Upper lobe of left lung (tissue), 6 donors: ENCODE measurements at places on chromosomes 6 and 20.

- no peak for DNase-seq
Observed at GRCh38 chr6:117311726-117312125, 46.4 kb downstream of the VGLL2 start.

- DNase-seq = no peak
Observed at GRCh38 chr6:27242589-27243265, 4.8 kb upstream of the PRSS16 start.

- no peak for DNase-seq
Observed at GRCh38 chr6:55957961-55958422, 82.6 kb upstream of the BMP5 start.

DNA sequence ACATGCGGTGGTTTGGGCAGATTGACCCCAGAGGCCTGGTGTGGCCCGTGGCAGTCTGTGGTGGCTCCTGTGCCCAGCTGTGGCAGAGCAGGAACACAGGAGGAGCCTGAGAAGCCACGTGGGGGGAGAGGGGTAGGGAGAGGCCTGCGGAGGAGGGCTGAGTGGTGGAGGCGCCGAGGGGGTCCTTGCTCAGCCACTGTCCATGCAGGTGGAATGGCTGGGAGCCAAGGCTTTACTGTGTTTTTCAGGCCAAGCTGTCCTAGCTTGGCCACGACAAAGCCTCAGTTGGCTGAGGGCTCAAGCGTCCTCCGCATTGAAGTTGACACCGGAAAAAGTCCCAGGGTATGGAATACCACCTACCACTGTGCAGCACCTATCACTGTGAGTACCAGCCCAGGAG lies 107.0 kb downstream of the VEGFA start:
- no peak for DNase-seq

DNA sequence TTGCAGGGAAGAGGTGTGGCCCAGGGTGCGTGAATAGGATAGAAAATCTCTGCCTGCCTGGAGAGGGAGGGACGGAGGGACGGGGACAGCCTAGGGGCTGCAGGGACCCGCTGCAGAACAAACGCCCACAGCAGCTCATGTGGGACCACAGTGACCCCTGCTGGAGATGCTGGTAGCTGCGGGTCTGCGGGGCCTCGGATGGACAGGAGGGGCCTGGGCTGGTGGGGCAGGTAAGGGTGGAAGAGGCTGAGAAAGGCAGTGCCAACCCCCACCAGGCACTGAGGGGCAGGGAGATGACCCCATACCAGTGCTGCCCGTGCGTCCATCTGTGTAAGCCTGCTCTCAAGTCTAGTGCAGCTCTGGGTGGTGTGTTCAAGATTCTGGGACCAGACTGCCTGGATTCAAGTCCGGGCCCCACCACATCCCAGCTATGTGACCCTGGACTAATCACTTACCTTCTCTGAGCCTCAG lies 39.4 kb downstream of the KIAA1755 start:
- DNase-seq = peak; percentile 84

DNA sequence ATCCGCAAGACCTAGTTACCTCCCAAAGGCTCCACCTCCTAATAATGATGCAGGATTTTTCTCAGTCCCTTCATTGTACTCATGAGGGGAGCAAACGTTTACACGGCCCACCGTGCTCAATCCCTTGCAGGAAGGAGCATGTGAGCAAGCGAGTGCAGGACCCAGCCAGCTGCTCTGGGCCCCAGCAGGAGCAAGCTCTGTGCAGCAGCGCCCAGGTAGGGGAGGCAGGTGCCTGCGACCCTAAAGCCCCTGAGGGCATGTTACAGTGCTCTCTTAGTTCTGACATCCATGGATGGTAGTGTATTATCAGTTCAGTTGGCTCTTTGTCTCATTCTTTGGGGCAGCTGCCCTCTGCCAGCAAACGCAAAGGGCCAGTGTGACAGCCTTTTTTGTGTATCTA lies 143.4 kb downstream of the TBXT start:
- no peak for DNase-seq

DNA sequence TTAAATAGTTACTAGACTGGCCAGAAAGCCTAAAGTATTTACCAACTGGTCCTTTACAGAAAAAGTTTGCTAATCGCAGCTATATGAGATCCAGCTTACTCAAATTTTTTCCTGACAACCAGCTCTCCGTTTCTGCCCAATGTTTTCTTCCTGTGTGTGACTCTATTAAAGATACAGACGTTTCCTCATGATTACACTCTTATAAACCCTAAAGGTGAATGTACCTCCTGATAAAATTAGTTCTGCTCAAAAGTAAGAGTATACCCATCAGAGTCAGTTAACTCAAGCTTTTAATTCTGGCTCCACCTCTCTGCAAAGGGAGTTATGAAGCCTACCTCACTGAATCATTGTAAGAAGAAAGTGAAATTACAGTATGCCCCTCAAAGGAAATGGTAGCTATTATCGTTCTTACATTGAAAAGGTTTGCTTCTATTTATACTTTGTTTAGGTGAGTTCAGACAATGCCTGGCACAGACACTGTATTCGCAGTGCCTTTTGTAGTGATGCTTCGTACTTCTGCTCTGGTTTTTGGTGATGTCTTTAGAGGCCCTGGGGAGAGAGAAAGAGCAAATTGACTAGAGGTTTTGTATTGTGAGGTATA lies 10.2 kb upstream of the MROH8 start:
- DNase-seq = no peak

DNA sequence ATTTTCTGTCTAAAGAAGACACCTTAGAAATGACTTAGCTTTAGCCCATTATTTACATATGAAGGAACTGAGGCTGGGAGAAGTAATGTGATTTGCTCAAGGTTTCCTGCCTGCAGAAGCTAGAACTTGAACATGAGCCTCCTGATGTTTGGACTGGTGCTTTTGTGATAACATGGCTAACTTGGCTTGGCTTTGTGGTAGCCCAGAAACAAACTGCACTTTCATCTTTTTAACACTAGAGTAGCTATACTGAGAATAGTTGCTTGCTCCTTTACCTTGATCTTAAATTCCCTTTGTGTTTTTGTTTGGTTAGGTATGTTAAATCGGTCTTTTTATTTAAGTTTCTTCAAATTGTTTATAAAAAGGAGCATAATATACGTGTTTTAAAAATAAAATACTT lies 163.5 kb upstream of the MANEA start:
- DNase-seq = no peak

- no peak for DNase-seq
Observed at GRCh38 chr6:114713690-114714089, 370.9 kb upstream of the HS3ST5 start.

- DNase-seq = peak; percentile 68
Observed at GRCh38 chr6:127186889-127187288, 68.4 kb downstream of the RSPO3 start.

GRCh38 chr6:37251211-37251780 lies 6.3 kb upstream of the TBC1D22B start:
- no peak for DNase-seq

DNA sequence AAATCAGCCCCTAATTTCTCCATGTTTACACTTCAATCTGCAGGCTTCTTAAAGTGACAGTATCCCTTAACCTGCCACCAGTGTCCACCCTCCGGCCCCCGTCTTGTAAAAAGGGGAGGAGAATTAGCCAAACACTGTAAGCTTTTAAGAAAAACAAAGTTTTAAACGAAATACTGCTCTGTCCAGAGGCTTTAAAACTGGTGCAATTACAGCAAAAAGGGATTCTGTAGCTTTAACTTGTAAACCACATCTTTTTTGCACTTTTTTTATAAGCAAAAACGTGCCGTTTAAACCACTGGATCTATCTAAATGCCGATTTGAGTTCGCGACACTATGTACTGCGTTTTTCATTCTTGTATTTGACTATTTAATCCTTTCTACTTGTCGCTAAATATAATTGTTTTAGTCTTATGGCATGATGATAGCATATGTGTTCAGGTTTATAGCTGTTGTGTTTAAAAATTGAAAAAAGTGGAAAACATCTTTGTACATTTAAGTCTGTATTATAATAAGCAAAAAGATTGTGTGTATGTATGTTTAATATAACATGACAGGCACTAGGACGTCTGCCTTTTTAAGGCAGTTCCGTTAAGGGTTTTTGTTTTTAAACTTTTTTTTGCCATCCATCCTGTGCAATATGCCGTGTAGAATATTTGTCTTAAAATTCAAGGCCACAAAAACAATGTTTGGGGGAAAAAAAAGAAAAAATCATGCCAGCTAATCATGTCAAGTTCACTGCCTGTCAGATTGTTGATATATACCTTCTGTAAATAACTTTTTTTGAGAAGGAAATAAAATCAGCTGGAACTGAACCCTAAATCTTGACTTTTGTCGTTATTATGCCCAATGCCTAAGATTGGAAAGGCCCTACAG lies 4.5 kb downstream of the SOX4 start:
- no peak for DNase-seq

DNA sequence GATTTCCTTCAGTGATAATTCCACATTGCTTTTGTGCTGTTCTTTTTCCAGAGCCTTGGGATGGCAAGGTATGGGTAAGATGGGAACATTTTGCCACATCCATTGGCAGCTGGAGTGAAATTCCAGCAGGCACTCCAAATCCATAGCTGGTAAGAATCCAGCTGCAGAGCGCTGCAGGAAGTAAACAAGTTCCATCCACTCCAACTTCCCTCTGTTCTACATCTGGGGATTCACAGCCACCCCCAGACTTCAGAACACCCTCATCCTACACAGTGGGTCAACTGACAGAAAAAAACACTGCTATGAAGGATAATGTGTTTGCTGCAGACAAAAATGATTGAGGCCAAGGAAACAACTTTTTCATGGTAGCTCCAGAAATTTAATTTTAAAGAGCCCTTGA lies 747.8 kb downstream of the MAFB start:
- no peak for DNase-seq

- no peak for DNase-seq
Observed at GRCh38 chr6:36780442-36781177, 58.6 kb downstream of the CPNE5 start.

- no peak for DNase-seq
Observed at GRCh38 chr6:89071036-89071435, 9.5 kb upstream of the PNRC1 start.

DNA sequence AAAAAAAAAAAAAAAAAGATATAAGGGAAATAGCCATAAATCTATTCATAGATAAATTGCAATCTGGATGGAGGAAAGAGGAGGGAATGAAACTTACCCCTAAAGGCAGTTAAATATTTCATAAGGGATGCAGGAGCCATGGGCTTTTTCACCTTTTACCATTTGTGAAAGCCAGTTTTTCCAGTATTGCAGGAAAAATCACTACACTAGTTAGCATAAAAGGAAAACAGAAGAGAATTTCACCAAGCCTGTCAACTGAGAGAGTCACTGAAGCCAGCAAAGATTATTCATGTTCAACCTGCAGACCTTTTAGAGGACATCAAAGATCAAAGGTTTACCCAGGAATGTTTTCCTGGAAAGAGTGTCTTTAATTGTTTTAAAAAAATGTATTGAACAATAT lies 969.7 kb downstream of the KIF16B start:
- no peak for DNase-seq

DNA sequence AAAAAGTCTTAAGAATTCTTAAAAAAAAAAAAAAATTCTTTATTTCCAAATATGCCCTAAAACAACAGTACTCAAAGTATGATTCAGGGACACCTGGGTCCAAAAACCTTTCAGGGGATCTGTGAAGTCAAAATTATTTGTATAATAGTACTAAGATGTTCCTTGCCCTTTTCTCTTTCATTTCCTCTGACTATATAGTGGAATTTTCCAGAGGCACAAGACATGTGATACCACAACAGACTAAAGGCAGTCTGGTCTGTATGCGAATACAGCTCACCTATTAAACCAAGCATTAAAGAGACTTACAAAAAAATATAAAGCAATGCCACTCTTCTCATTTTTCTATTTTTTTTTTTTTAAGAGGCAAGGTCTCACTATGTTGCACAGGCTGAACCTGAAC lies 15.4 kb downstream of the NOL7 start:
- DNase-seq = no peak

- no peak for DNase-seq
Observed at GRCh38 chr6:116158641-116159040, 32.7 kb upstream of the COL10A1 start.

GRCh38 chr20:18750735-18751134 lies 62.8 kb upstream of the SCP2D1 start:
- DNase-seq = no peak

DNA sequence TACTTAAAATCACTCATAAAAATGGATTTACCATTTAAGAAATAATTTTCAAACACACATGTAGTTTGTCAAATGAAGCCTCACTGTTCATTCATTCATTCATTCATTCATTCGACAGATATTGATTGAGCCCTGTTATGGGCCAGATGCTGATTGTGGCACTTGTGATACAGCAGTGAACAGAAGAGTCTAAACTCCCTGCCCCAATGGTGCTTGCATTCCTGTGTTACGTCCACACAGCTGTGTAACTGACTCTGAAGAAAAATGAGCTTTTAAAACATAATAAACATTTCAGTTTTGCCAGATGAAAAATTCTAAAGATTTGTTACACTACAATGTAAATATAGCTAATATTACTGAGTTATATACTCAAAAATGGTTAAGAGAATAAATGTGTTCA lies 46.2 kb downstream of the BACH2 start:
- DNase-seq = no peak

DNA sequence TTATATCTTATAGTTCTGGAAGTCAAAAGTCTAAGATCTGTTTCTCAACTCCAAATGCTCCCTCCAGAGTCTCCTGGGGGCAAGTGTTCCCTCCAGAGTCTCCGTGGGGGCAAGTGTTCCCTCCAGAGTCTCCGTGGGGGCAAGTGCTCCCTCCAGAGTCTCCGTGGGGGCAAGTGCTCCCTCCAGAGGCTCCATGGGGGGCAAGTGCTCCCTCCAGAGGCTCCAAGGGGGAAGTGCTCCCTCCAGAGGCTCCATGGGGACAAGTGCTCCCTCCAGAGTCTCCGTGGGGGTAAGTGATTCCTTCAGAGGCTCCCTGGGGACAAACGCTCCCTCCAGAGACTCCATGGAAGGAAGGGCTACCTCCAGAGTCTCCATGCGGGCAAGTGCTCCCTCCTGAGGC lies 34.0 kb upstream of the THBS2 start:
- DNase-seq = no peak

DNA sequence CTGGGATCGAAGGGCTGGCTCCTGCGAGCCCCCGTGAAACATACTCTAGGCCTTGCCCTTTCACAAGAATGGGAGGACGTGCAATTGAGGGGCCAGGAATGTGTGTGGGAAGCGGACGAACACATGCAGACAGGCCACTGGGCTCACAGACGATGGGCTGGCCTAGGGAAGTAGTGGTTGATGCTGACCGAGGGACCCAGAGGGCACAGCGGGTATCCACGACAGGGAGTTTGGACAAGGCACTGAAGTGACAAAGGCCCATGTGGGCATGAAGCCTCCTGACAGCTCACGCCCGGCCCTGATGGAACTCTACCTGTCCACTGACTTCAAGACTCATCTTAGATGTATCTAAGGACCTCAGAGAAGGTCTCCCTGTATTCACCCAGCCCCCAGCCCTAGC lies 52.2 kb downstream of the MYH7B start:
- DNase-seq = no peak

- DNase-seq = no peak
Observed at GRCh38 chr6:42781546-42781795, 381 bp upstream of the BICRAL start.
